Activated naive CD8-positive, alpha-beta T cell treated with anti-CD3 and anti-CD28 coated beads for 36 hours (primary cell): ENCODE measurements at places on chromosomes 11 and 22.

GRCh38 chr11:64924910-64925284 is 408 bp downstream of the PPP2R5B start:
- DNase-seq: no peak

DNA sequence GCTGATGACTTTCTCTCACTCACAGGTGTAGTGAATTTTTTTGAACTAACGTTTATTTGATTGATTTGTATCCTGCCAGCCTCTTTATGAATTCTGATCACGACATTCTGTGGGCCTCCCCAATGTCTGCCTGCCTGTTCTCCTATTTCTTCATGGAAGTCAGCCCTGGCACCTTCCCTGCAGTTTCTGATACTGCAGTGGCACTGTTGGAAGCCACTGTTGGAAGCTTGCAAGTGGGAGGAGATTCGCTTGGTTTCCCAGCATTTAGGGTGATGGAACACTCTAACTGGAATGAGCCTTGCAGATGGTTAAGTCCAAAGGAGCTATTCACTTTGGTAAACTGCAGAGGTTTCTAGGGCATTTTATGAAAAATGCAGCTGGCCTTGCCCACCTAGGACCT is 1.3 kb upstream of the THY1 start:
- no peak for DNase-seq

- DNase-seq: peak; percentile 63
These were observed 2.1 kb downstream of the LPXN start for GRCh38 chr11:58573451-58574104.

GRCh38 chr11:67272327-67273259 is 6.3 kb downstream of the GRK2 start:
- DNase-seq: peak; percentile 54

GRCh38 chr11:115761348-115761747 is 257.1 kb upstream of the CADM1 start:
- DNase-seq: no peak

DNA sequence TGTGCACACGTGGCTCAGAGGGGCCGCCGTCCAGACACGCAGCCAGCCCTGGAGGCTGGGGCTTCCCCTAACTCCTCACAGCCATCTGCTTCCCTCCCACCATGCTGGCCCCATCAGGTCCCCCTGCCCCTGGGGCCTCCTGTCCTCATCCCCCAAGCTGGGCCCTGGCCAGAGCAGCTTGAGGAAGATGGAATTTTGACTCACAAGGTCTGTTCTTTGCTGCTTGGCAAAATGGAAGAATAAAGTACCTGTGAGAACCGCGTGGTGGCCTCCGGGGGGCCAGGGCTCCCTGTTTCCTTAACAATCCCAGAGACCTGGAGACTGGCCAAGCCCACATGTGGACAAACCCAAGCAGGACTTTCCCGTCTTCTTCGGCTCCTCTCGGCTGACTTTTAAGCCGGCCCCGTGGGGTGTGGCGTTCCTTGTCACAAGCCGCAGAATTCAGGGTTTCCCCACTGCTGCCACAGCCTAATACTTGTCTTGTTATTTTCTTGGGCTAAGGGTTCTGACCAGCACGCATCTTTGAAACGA is 872.8 kb downstream of the BRD1 start:
- DNase-seq: no peak

DNA sequence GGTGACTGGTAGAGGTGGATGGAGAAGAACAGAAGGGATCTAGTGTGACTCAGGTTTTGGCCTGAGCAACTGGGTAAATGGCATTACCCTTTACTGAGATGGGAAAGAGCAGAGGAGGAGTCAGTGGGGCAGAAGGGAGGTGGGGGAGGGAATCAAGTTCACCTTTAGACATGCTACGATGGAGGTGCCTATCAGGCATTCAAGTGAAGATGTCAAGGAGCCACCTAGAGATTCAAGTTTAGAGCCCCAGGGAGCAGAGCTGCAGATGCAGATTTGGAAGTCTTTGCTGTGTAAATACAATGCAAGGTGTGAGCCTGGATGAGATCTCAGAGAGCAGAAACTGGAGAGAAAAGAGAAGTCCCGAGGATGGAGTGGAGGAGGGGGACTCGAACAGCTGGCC is 979 bp upstream of the MOGAT2 start:
- DNase-seq: no peak

DNA sequence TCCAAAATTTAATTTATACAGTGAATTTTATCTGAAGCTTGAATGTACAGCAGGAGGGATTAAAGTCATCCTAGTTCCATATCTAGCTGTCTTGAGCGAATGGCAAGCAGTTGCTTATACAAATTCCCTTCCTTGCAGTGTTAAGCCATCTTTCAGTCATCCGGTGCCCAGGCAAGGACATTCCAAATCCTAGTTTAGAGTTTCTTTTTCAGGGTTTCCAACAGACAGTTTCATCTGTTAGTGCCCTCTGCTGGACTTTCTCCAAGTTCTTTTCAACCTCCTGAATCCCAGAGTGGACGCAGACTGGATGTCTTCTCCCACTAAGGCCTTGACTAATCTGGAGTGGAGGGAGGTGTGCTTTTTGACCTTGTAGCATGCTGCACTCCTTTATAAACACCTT is 45.4 kb downstream of the GRAMD1B start:
- DNase-seq: no peak

GRCh38 chr11:27213232-27213660 is 149.8 kb downstream of the CCDC34 start:
- no peak for DNase-seq

- no peak for DNase-seq
These were observed 102.6 kb upstream of the ALDH3B2 start for GRCh38 chr11:67776852-67777520.

DNA sequence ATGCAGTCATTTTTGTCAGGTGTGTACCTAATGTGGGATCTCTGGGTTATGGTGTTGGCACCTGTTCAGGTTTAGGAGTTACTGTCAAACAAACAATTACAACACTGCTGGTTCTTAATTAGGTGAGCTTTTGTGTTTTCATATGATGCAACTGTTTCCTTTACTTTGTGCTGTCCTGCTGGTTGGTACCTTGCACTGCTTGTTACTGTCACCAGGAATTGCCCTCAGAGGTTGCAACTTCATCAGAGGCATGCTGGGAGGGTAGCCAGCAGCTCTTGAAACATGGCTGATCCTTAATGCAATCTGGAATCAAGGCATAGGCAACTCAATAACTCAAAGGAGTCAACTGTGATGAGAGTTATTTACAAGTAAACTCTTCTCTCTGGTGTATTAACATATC is 400.3 kb downstream of the MIAT start:
- no peak for DNase-seq

GRCh38 chr11:119797123-119797611 is 68.2 kb upstream of the NECTIN1 start:
- DNase-seq: no peak

DNA sequence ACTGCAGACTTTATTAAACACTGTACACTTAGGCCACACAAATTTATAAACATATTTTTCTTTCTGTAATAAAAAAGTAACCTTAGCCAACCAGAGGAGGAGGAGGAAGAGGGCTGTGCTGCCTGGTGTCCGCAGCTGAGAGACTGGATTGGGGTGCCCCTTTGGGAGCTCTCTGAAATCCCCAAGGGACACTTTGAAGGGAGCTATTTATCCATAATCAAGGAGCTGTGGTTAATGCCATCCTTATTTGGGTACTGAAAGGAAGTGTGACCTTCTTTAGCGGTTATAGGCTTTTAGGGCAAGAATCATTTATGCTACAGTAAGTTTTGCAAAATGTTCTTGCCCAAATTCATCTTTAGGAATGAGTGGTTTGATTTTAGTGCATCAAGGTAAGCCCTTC is 125.8 kb downstream of the RASSF10 start:
- DNase-seq: no peak

DNA sequence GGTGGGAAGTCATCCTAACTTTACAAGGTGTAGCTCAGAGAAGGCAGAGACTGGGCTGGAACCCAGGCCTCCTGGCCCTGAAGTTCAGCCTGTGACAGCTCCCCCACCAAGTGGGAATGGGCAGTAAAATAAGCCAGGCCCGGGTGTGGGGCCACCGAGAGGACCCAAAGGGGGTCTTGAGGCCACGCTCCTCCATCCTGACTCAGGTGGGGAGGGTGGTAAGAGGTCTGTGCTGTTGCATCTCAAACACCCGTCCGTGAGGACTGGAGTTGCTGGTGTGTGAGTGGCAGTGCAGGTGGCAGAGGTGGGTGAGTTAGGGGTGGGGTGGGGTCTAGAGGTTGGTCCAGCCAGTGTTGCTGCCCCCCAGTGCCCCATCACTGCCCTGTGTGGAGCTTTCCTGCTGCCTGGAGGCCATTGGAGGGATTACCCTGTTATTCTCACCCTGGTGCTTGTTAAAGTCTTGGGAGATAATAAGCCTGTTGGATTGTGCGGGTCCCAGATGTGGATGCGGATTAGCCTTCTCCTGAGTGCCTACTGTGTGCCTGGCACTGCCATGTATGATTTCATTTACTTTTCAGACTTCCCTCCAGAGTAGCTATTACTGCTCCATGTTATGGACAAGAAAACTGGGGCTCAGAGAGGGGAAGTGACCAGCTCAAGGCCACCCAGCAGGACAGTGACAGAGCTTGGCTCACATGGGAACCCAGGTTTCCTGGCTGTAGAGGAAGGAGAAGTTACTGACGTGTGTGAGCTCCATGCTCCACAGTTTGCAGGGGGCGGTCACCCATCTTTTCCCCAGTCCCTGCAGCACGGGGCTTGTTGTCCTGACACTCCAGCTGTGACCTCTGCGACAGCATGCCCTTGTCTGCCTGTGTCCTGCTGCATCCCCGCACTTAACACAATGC is 12.9 kb downstream of the SERPINH1 start:
- DNase-seq: no peak

GRCh38 chr22:36644333-36644757 is 59.2 kb downstream of the CACNG2 start:
- DNase-seq: no peak

- no peak for DNase-seq
These were observed 600.1 kb downstream of the INSC start for GRCh38 chr11:15714641-15715399.

GRCh38 chr11:12113294-12113693 is 2.9 kb downstream of the MICAL2 start:
- no peak for DNase-seq

- DNase-seq: no peak
These were observed 12.9 kb downstream of the ANO1 start for GRCh38 chr11:70090961-70091381.

- no peak for DNase-seq
These were observed 4.0 kb upstream of the SCUBE2 start for GRCh38 chr11:9095421-9095820.

DNA sequence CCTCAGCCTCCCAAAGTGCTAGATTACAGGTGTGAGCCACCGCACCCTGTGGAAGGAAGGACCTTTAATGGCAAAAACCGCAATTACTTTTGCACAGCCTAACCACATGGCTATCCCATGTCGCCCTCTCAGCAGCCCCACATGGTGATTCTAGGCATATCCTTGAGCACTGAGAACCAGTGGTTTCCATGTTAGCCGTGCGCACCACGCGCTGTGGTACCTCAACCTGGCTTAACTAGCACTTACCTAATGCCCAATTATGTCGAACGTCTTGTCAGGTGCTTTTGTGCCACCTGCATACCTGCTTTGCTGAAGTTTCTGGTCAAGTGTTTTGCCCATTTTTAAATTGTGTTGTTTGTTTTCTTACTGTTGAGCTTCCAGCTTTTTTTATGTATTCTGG is 697.9 kb downstream of the BRD1 start:
- DNase-seq: no peak

GRCh38 chr22:44603767-44604166 is 98.2 kb upstream of the PRR5 start:
- no peak for DNase-seq

GRCh38 chr11:65420979-65421793 is 1.4 kb upstream of the NEAT1 start:
- peak; percentile 90 for DNase-seq

GRCh38 chr22:44391015-44391414 is 78.3 kb upstream of the SHISAL1 start:
- no peak for DNase-seq

- DNase-seq: peak; percentile 21
These were observed at the start of gene ANO3 for GRCh38 chr11:26331911-26332571. ANO3 (plus strand) TSS chr11:26332130; CDS start chr11:26332276, 146 bp downstream.

GRCh38 chr22:29190051-29190450 is 15.6 kb upstream of the EMID1 start:
- no peak for DNase-seq

DNA sequence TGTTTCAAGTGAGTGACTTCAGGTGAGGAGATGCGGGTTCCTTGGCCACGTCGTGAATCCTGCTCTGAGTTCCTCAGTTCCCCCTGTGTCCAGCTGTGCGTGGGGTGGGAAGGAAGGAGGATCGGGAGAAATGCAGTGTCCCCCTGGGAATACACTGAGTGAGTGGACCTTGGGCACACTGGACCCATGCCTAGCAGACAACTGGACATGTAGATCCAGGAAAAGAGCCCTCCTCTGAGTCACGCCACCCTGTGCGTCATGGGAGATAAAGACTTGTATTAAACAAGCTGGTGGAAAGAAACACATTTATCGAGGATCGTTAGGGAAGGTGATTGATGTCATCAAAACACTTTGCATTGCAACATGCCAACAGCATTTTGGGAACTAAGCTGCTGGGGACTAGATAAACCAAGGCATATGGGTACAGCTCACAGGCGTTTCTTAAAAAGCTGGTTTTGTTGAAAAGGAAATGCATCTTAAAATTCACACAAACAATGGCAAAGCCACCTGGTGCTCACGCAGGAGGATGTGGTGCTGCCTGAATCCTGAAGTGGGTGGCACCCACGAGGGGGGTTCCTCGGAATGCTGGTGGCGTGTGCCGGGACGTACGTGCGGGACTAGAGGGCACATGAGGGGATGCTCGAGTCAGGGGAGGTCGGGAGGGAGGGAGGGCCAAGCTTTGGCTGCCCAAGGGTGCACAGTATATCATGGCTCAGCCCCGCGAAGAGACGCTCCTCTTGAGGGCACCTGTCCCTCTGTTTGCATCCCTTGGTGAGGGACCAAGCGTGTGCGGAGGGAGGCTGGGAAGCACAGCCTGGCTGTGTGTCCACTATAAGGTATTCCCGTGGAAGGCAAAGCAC is 303.5 kb downstream of the TBC1D22A start:
- no peak for DNase-seq

GRCh38 chr22:22073769-22074561 is 91.4 kb upstream of the TOP3B start:
- no peak for DNase-seq

- no peak for DNase-seq
These were observed 10.7 kb downstream of the KRTAP5-5 start for GRCh38 chr11:1640076-1640946.

- DNase-seq: no peak
These were observed 734 bp downstream of the C11orf58 start for GRCh38 chr11:16738947-16739815.
